ENCODE measurements at places on chromosomes 5 and 9.

DNA sequence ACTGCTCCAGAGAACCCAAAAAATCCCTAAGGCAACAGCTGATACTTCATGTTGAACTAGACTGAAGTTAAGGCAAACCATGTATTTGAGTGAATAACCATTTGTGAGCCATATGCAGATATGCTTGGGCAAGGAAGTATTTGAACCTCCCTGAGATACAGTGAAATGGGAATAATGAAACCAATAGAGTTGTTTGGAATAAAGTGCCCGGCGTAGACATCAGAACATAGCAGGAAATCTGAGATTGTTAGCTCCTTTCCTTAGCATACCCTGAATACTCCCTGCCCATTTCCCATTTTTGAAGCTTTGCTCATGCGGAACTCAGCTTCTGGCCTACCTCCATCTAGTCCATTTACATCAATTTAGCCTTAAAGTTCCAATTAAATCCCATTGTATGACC lies 611.9 kb downstream of the EFNA5 start:
- no peak for DNase-seq

DNA sequence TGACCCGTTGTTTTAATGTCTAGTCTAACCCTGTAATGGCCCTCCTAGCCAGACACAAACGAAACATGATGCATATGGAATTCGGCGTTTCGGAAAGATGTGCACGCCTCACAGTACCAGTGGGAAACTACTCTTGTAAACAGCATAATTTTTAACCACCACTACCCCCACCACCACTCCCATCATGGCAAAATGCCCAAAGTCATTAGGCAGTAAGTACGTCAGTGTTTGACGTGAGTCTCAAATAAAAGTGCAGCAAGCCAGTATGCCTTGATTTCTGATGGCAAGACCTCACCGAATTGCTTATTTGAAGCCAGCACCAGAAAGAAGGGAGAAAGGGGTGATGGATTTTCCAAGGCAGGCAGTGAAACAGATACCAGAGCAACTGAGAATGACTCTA lies 71.4 kb downstream of the ADRB2 start:
- DNase-seq = no peak

GRCh38 chr9:86252870-86253269 lies 6.6 kb downstream of the C9orf153 start:
- no peak for DNase-seq

DNA sequence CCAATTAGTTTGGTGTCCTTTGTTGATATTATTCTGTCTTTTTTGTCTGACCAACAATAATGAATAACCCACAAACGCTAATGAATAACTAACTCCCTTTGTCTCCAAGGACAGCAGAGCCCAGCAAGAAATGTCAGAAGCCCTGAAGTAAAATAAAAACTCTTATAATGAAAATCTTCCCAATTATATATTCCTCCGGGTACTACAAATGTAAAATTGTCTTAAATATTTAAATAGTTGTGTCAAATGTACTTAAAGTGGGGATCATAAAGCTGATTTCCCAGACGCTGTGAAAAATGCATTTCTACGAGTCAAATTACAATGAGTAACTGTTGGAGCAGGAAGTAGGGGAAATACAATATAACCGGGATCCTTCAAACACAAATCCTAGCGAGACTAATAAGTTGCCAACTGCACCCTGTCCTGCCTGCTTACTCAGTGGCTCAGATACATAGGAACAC lies 22.3 kb downstream of the GLIS3 start:
- DNase-seq = no peak

DNA sequence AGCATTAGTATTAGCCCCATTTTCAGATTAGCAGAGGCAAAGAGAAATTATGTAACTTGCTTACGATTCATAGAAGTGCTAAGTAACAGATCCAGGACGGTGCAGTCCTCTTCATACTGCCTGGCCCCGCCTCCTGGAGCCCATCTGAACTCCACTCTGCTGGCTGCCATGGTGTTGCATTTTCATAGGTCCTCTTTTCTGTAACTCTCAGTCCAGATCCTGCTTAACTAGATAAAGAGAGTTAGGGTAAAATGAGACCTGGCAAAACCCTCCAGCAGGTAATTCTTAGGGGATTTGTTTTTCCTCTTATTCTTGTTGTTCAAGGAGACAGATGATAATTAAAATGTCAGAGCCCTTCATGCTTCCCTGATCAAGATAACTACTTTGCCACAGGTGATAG lies 135.1 kb upstream of the EFNA5 start:
- no peak for DNase-seq

GRCh38 chr5:135230251-135230925 lies 168.6 kb downstream of the MACROH2A1 start:
- no peak for DNase-seq

DNA sequence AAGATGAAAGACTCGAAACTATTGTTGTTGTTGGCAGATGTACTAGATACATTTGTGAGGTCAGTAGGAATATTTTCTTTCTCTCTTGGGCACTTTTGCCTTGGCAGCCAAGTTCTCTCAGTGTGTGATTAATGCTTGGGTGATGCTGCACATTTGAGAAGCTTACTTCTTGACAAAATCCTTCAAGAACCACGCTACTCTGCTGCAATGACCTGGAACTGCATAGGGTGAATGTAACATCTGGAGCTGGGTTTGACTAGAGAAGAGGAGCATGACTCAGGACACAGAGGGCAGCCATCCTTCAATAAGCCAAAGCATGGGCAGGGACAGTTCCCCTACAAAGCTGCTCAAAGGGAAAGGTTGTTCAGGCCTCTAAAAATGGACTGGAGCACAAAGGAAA lies 75.5 kb upstream of the PUM3 start:
- DNase-seq = no peak

- no peak for DNase-seq
Observed at GRCh38 chr5:59565551-59565950, 328.0 kb downstream of the PDE4D start.

DNA sequence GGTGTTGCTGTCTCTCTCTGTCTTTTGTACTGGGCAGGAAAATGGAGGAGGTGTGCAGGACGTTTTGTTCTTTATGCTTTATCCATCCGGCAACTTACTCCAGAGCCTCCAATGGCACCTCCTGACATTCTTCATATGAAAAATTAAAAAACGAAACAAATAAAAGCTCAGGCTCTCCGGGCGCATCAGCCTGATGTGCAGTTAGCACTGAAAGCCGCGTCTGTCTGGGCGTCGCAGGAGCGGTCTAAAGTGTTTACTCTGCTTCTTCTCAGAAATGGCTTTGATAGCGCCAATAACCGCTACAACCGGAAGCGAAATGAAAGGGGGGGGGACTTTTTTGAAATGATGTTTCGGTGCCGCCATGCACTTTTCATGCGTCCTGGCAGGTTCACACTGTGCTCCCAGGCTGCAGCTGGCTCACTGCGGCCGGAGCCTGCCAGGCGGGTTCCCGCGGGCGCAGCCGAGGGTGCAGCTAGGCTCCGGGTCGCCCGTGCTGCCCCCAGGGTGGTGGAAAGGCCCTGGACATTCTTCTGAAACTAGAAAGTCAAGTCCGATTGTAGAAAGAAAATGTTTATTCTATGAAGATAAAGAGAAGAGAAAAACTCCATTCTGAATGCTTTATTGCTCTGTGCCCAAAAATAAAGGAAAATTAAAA lies 407.7 kb upstream of the IRX1 start:
- DNase-seq = no peak

DNA sequence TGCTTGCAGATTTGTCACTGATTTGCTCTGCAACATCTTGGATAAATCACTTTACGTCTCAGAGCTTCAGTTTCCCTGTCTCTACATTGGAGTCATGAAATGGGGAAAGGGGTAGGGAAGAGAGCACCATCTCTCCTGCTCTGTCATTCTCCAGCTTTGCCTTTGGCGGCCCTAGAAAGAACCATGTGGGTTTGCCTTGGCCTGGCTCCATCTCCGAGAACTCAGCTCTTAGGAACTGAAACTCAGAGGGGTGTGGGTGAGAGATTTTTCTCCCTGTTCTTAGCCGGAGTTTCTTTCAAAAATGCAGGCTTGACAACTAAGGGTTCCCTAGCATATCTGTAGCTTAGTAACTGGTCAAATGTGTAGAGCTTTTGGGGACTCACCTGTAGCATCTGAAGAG lies 123.5 kb downstream of the SMARCA2 start:
- no peak for DNase-seq

- DNase-seq = no peak
Observed at GRCh38 chr9:76403352-76403751, 9.1 kb upstream of the RFK start.

GRCh38 chr5:88685591-88686541 lies 197.1 kb downstream of the MEF2C start:
- no peak for DNase-seq

DNA sequence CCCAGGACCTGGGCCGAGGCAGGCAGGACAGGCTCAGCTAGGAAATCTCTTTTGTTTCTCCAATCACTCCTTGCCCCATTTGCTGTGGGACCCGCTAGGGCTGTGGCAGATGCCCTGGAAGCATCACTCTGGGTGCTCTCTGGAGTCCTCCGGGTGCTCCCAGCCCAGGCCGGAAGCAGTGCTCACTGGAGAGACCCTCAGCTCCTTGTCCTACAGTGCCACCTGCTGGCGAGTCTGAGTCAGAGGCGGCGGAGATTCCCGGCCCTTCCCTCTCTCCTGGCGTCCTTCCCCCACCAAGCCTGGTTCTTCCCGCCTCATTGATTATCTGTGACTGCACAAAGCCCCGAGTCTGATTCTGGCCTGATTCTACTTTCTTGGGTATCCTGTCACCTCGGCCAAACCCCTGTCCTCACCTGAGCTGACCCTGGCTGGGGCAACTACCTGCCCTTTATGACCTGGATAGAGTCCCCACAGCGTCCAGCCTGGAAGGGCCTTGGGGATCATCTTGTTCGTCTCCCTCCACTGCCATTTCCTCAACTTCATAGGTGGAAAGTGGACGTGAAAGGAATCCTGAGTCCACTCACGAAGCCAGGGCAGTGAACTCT lies 7.3 kb upstream of the BARHL1 start:
- no peak for DNase-seq

DNA sequence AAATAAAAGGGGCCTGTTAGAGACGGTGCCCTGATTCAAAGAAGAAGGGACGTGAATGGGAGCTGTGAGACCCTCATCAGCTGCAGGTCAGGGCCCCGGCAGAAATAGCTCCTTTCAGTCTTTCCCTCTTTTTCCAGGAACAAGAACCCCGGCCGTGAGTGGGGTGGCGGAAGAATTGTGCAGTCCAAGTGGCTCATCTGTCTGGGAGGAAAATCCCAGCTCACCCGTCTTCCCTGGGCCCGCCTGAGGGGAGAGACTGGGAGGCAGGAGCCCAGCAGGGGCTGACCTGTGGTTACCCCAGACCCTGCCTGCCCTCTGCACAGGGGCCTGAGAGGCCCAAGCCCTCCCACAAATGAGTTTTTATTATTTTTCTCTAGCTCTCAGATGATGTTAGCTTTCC lies 24.8 kb upstream of the CSF1R start:
- no peak for DNase-seq

DNA sequence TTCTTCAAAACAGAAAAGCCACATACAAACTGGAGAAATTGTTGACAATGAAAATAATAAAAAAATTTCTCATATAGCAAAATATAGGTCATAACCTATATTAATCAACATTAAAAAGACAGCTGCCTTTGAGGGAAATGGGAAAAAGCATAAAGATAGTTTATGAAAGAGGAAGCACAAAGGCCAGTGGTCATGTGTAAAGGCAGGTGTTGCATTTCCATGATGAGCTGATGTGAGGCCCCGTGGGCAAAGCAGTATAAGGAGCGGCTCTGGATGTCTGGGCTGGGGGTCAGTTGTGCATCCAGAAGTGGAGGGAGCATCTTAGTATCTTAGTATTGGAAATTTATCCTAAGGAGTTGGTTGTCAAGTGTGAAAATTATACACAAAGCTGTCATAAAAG lies 18.3 kb downstream of the NDUFS6 start:
- DNase-seq = no peak

GRCh38 chr5:132056610-132057497 lies 3.6 kb upstream of the IL3 start:
- no peak for DNase-seq

GRCh38 chr5:102279711-102280110 lies 16.4 kb downstream of the SLCO4C1 start:
- no peak for DNase-seq

- no peak for DNase-seq
Observed at GRCh38 chr5:160419458-160420330, 813 bp upstream of the SLU7 start.

DNA sequence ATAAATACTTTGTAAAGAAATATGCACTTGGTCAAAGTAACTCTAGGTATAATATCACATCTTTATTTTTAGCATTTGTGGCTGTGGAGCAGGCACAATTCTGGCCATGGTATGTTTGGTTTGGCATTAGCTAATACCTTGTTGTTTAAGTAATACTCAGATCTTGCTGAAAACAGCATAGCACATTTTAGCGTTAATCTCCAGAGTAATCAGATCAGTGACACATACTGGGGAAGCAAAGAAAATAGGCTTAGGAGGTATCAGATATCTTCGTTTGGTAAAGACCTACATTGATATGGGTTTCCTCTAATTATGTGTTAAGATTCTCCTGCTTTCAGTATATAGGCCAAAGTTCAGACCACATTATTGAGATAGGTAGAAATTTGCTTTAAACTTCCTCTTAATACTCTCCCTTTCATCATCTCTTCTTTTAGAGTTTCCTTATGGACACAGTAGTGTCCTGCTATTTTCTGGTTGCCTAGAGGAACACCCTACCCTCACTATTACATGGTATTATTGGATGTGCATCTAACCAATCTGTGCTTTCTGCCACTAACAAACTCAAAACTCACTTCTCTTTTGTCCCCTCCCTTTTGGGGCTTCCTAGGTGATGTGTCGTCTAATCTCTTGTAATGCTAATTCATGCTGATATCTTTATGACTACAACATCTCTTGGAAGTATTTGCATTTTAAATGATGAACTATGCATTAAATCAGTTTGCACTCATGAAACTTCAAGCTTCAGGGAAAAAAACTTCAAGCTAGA lies 437.3 kb upstream of the ADAMTSL1 start:
- no peak for DNase-seq

- DNase-seq = no peak
Observed at GRCh38 chr9:20984506-20984905, 46.9 kb downstream of the HACD4 start.

- no peak for DNase-seq
Observed at GRCh38 chr5:95701074-95701473, 18.3 kb upstream of the SPATA9 start.

DNA sequence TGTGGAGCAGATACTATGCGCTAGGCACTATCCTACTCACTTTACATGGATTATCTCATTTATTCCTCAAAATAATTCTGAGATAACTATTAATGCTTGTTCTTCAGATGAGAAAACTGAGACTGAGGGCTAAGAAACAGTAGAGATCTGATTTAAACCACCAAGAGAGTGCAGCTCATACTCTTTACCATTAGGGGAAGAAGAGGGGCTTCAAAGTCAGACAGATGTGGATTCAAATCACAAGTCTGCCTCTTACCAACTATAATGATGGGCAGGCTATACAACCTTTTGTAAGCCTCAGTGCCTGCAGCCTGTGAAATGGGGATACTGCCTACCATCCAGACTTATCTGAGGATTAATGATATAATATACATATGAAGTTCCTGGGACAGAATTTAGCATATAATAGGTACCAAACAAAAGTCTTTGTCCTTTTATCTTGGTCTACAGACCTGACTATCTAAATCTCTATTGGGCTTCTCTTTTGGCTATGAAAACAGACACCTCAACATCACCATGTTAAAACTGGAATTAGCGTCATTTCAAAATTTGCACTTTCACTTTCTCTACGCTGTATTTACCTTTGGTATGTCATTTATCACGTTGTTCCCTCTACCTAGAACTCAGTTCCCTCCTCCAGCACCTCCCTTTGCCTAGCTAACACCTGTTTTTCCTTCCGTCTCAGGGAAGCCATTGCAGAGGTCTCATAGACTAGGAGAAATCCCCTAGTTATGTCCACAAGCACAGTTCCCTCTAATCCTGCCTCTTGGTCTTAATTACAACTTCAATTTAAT lies 13.8 kb upstream of the TMEM267 start:
- no peak for DNase-seq

GRCh38 chr9:131393622-131394463 lies at the start of gene PRRC2B:
TSS of gene PRRC2B (plus strand) at chr9:131394086. CDS start at chr9:131430145, 36,059 bp downstream.
- no peak for DNase-seq

Data from esophagus squamous epithelium (tissue), 5 donors.